ENCODE measurements at places on chromosomes 6 and 20.

- no peak for DNase-seq
These were observed 248.4 kb upstream of the HSF2 start for GRCh38 chr6:122151066-122151465.

- no peak for DNase-seq
These were observed 134.0 kb downstream of the DTNBP1 start for GRCh38 chr6:15528870-15529269.

DNA sequence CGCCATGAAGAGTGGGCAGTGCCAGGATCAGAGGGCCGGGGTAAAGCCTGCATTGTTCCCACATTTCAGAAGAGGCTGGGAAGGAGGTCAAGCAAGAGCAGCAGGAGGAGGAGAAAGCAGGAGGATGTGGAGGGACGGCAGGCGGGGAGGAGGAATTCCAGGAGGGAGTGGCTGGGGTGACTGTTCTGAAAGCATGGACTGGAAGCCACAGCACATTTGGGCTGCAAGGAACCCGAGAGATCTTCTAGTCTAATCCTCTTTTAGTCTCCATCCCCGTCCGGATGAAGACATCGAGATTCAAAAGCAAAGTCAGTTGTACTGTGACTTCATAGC lies 76.9 kb downstream of the FAM50B start:
- DNase-seq, result no peak

- DNase-seq, result no peak
These were observed 307.3 kb downstream of the SYNE1 start for GRCh38 chr6:152329638-152330448.

GRCh38 chr6:6283746-6284145 lies 36.7 kb downstream of the F13A1 start:
- DNase-seq, result no peak

- DNase-seq, result no peak
These were observed 42.6 kb upstream of the PXDC1 start for GRCh38 chr6:3794092-3794491.

DNA sequence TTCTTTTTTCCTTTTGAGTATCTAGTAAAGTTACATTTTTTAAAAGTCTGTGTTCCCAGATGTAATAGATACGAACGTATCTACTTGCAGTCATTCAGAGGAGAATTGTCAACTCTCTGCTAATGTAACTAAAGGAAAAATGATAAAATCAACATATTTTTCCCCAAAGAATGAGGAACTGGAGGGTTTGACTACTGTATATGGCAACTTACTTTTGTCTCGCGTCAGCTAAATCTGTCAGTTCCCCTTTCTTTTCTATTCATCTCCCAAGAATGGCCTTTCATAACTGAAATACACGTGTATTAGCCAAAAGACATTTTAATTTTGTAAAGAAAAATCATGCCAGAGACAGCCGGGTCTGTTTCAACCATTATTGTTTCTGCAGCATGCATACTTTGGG lies 5.4 kb downstream of the EYA2 start:
- no peak for DNase-seq

GRCh38 chr20:14477125-14477524 lies 139.7 kb upstream of the FLRT3 start:
- DNase-seq, result no peak

- no peak for DNase-seq
These were observed 503.5 kb downstream of the HACE1 start for GRCh38 chr6:104356197-104356596.

DNA sequence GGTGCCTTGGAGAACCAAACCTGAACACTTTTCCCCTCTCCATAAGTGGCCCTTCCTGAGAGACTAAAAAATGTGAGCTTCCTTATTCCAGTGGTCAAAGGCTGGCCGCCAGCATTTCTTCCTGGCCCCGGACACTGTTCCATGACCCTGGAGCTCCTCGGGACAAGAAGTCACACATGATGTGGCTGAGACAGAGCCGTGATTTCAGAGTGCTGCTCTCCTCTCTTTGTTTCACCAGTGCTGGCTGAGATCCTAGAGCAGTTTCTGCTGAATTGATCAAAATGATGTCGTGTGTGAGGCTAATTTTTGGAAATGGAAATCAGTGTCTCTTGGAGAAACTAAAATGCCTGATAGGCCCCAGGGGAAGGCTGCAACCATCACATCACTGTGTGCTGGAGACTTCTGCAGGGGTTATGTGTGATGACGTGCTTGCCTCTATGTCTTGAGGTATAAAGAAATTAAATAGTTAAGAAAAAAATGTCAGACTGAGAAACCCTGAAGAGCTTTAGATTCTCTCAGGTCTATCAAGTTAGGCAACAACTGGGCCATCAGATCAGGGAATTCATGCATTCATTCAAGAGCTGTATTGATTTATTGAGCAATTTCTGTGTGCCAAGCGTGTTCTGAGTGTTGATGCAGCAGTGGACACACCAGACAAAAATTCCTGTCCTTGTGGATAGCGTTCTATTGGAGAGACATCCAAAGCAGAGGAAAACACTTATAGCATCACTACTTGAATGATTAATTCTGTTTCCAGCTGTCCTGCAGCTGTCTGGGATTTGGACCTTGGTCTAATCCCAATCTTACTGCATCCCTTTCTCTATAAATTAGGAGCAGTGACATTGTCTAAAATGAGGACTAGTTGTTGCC lies 72.7 kb upstream of the CCN6 start:
- DNase-seq, result peak; percentile 26
